ENCODE measurements at places on chromosomes 1 and 21.

GRCh38 chr1:183234660-183235476 lies 48.8 kb downstream of the LAMC2 start:
- peak; percentile 65 for DNase-seq

DNA sequence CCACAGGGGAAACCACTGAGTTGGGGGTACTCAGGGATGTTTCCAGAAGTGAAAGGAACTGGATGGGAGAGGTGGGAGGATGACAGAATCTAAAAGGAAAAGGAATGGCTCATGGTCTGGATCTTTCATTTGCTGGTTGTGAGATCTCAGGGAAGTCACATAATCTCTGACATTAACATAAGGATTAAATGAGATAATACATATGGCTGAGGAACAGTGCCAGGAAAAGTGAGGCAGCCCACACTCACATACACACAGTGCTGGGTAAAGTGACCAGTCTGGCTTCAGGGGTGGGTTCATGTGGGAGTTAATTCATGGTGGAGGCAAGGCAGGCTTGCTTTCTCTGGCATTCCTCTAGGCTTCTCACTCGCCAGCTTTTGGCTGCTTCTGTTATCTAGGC lies 3.9 kb upstream of the PTCH2 start:
- DNase-seq, result no peak

GRCh38 chr1:164518692-164519332 lies 40.2 kb upstream of the PBX1 start:
- no peak for DNase-seq

- peak; percentile 83 for DNase-seq
These were observed 91.5 kb downstream of the SIPA1L2 start for GRCh38 chr1:232538224-232538942.

- DNase-seq, result no peak
These were observed 8.5 kb downstream of the ECHDC2 start for GRCh38 chr1:52913014-52913413.

DNA sequence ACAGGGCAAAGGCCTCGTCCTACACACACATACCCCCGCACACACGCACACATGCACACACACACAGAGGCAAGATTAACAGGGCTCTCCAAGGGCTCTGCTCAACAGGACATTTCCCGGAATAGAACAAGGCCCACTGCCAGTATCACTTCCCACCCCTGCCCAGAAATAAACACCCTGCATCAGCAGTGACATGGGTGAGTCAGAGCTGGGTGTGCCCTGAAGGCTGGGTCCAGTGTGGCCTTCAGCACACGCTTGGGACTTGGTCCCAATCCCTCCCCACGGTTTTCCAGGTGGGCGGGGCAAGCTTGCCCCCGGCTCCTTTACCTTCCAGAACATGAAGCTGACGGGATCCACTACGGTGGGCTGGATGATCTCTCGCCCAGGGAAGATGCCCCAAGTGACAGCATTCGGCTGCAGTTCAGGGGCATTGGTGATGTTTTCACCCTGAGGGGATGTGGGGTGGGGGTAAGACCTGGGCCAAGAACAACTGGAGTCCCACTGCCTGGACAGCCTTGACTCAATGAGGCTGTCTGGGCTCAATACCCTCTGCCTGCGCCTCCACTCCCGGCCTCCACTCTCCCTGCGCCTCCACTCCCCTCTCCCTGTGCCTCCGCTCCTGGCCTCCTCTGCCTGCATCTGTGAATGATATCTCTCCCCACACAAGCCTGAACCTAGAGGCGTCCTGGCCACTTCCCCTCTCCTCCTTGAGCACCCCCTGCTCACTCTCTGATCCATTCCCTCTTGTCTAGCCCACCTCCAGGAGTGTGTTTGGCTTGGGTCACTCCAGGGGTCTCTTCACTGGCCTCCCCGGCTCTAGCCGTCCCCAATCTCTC lies 14.7 kb downstream of the MTHFR start:
- DNase-seq, result no peak

- DNase-seq, result no peak
These were observed 3.5 kb upstream of the MYCL start for GRCh38 chr1:39905172-39905571.

GRCh38 chr1:197180252-197180878 lies 33.9 kb upstream of the ASPM start:
- DNase-seq, result no peak

- no peak for DNase-seq
These were observed 99.2 kb downstream of the PLPPR4 start for GRCh38 chr1:99363531-99363930.

GRCh38 chr1:98556521-98557158 lies 104.9 kb upstream of the SNX7 start:
- DNase-seq, result no peak

GRCh38 chr1:165895451-165895871 lies 68.0 kb downstream of the UCK2 start:
- no peak for DNase-seq

DNA sequence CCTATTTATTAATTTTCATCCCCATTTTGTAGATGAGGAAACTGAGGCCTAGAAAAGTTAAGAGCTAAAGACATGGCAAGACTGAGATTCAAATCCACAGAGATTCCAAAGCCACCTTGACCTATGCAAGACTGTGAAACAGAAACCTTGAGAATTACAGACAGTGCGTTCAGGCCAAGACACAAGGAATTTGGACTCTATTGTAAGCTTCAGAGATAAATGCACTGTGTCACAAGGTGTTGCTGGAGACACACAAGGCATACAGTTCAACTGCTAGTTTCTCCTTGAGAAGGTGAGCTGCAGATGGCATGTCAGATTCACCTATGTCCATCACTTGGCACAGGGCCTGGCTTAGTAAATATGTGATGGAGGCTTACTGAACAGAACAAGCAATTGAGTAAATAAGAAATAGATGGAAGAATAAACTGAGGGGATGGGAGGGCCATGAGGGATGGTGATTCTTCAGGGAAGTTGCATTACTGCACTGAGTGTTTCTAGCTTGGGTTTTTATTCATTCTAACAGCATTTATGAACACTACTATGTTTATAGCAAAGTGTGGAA lies 215.0 kb downstream of the DAB1 start:
- DNase-seq, result no peak

DNA sequence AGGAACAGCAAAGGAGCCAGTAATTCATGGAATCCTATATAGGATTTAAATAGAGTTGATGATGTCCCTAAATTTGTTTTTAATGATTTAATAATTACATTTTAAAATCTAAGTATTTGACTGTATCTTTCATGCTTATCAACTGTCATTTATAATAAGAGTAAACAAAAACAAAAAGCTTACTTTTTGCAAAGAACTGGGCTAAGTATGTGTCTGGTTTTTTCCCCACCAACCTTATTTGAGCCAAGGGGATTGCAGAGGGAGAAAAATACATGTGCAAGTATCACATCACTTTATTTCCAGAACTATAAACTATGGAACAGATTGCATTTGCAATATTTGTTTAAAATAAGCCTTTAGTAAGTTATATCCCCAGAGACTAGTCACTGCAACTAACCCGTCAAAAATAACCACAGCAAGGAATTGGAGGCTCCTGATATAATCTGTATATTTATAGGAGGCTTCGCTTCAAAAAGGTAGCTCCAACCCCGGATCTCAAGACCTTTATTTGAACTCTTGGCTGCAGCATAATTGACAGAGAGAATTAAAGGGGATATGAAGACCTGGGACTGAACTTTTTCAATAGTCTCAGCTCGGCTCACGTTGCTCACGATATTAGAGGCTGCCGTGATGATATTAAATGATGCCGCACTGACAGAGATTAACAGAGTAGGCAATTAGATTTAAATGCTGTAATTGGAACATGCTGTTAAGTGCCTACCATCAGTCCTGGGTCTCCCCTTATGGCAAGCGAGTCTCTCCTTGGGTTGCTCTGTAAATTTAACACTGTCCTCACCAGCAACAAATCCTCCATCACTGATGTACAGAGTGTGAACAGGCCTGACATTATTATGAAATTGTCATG lies 329.1 kb upstream of the NFIA start:
- DNase-seq, result no peak

- DNase-seq, result no peak
These were observed 102.3 kb upstream of the ZNF648 start for GRCh38 chr1:182163821-182164223.

GRCh38 chr1:177302357-177303044 lies 131.7 kb downstream of the BRINP2 start:
- peak; percentile 18 for DNase-seq
